ENCODE measurements at places on chromosomes 5 and 9.

DNA sequence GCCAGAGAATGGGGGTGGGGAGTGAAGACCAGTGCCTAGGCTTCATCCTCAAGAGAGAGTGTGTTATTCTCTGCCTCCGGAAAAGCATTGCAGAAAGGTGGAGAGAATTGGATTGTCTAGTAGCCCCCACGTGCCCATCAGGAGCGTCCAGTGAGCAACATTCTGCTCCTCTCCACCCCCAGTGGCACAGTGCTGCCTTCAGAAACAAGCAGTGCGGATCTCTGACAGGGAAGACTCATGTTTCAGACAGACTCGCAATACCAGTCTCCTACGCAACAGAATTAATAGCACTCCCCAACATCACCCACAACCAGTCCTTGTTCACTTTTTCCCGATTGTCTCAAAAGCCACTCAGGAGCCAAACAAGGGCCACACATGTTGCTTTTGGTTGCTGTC is 14.9 kb upstream of the CEL start:
- no peak for DNase-seq

- DNase-seq: no peak
These were observed 33.9 kb downstream of the MRPS30 start for GRCh38 chr5:44842496-44843282.

GRCh38 chr5:1470762-1471211 is 25.5 kb upstream of the SLC6A3 start:
- no peak for DNase-seq

DNA sequence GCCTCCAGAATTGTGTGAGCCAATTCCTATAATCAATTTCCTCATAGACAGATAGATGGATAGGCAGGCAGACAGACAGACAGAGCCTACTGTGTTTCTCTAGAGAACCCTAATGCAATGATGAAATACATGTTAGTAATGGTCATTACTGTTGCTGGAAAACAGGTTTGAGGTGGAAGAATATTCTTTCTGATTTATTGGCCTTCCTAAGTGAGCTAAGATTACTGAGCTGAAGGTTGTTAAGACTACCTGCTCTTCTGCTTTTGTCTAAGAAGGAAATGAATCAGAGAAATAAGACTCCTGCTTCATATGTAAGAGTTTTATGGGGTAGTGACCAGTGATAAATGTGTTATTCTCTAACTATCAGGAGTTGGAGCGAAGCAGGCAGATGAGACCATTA is 219.9 kb downstream of the ELAVL2 start:
- no peak for DNase-seq

DNA sequence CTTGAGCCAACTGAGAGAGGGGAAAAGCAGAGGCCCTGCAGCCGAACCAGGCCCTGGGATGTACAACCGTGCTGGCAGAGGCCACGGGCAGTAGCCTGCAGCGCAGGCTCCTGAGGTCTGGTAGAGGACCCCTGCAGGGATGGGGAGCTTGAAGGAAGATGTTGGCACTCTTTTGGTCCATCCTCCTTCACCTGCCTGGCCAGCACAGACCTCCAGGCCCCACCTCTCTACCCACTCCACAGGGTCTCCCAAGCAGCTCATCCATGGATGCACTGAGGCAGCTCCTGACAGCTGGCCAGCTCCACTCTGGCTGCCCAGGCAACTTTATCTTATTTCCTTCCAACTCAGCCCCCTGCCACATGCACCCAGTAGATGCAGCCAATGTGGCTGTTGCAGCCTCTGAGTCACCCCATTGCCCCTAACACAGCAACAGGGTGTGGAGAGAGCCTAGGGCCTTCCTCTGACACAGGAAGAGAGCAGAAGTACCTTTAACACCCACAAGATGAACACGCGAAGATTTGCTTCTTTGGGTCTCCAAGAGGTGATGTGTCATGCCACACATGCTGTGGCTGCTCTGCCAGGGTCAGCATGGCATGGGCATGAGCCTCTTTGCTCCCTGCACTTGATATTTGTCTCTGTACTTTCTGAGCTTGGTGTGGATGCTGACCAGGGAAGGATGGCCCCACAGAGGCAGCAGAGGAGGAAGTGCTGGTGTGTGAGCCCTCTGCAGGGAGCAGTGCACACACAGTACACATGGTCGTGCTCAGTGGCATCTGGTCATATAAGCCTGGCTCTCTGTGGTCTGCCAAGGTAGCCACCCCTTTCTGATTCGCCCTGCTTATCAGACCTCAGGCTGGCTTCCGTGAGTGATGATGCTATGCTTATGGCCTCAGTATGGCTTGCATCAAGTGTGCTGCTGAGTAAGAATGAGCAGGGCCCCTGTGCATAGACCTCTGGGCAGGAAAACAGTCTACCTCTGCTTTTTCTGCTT is 117.2 kb downstream of the NRG2 start:
- DNase-seq: no peak

GRCh38 chr5:69502767-69503488 is 10.3 kb downstream of the OCLN start:
- no peak for DNase-seq

DNA sequence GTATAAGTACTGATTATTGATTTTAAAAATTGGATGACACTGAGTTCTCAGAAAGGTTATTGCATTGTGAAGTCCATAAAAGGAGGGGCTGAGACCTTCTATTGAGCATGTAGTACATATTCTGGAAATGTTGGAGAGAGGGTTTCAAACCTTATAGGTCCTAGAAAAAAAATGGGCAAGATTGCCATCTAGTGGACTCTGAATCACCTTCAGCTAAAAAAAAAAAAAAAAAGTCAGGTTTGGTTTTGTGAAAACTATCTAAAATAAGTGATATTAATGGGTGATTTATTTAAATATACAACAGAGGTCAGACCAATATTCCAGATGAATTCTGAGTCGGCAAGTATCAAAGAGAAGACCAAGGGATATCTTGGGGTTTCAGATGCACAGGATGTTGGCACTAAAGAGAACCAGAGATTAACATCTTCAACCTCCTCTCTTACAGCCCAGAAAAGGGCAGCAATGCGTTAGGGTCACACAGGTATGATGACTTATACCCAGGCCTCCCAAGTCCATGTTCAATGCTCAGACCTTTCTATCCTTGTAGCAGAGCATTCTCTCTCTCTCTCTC is 109.8 kb upstream of the NMUR2 start:
- no peak for DNase-seq

DNA sequence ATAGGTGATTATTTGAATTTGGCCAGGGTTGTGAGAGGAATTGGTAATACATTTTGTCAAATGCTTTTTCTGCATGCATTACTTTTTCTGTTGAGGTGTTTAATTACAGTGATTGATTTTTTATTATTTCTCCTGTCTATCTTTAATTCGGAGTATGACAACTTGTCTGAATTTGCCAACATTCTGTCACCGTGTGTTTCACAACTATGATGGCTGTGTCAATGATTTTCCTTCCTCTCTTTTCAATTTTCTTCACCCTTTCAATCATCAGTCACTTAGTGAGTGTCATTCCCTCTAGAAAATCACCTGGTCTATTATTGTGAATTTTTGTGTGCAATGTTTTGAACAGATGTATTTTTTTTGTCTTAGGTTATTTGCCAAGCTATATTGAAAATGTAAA is 1221.4 kb upstream of the CDH18 start:
- DNase-seq: no peak

- no peak for DNase-seq
These were observed 75.4 kb downstream of the TEX10 start for GRCh38 chr9:100277166-100277979.

All from cortex of kidney (tissue), 1 donor.